GM13977 (cell line): ENCODE measurements at places on chromosomes 12 and 14.

DNA sequence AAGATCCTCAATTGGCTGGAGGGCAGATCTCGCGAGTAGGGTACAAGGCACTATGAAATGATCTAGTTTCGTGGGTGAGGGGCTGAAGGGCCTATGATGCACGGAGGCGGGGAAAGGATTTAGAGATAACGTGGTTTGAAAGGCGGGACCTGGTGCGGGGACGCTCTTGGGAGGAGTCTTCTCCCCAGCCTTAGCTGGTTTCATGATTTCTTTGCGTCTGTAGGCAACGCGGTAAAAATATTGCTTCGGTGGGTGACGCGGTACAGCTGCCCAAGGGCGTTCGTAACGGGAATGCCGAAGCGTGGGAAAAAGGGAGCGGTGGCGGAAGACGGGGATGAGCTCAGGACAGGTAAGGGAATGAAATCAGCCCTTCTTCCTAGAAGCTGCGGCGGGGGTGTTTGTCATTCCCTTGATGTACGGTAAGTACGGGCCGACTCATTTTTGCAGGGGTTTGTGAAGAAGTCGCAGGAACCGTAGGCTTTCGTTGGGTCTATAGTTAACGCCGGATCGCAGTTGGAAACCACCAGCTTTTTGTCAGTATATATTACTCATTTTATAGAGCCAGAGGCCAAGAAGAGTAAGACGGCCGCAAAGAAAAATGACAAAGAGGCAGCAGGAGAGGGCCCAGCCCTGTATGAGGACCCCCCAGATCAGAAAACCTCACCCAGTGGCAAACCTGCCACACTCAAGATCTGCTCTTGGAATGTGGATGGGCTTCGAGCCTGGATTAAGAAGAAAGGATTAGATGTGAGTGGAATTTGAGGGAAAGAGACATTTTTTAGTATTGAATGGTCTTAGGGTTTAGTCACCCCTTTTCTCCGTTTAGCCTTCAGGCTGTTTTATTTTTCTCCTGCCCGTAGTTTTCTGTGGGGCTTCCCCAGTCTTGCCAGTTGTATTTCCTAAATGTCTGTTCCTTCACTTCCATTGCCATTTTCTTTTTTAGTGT is 602 bp downstream of the APEX1 start:
- DNase-seq = peak; percentile 68

GRCh38 chr12:49687941-49688340 is 19.3 kb downstream of the FMNL3 start:
- DNase-seq = no peak

- no peak for DNase-seq
These were observed 17.2 kb downstream of the NAV3 start for GRCh38 chr12:77847680-77848431.

DNA sequence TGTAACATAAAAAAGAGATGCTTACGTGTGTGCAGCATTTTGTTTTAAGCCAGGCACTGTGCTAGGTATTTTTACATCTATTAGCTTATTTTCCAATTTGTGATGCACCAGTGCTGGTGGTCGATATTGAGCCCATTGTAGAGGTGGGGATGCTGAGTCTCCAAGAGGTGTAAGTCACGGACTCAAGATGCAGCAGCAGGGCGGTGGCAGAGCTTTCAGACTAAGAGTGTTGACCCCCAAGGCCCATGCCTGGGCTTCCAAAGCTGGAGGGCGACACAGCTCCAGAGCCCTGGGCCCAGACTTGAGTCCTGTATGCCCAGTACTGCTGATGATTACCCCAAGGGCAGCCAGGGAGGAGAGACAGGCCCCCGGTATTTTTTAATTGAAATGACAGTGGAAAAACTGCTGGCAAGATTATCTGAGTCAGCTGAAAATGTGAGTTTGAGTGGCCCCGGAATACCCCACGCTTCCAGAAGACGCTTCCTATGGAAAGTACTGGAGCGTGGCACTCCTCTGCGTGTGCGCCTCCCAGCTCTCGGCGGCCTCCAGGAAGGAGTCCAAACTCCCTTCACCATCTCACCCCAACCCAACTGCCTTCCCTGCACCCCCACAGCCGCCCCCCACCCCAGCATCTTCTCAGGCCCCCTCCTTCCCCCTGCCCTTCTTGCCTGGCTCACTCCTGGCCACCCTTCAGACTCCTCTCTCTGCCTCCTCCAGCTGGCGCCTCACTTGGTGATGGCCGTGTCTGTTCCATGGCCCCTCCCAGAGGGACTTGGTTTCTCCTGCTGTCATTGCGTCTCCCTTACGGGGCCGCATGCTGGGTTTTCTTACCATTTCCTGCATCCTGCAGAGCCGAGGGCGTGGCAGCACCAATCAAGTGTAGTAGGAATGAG is 40.7 kb downstream of the ELK3 start:
- no peak for DNase-seq

GRCh38 chr14:21106498-21107282 is 5.8 kb downstream of the TMEM253 start:
- DNase-seq = peak; percentile 70

DNA sequence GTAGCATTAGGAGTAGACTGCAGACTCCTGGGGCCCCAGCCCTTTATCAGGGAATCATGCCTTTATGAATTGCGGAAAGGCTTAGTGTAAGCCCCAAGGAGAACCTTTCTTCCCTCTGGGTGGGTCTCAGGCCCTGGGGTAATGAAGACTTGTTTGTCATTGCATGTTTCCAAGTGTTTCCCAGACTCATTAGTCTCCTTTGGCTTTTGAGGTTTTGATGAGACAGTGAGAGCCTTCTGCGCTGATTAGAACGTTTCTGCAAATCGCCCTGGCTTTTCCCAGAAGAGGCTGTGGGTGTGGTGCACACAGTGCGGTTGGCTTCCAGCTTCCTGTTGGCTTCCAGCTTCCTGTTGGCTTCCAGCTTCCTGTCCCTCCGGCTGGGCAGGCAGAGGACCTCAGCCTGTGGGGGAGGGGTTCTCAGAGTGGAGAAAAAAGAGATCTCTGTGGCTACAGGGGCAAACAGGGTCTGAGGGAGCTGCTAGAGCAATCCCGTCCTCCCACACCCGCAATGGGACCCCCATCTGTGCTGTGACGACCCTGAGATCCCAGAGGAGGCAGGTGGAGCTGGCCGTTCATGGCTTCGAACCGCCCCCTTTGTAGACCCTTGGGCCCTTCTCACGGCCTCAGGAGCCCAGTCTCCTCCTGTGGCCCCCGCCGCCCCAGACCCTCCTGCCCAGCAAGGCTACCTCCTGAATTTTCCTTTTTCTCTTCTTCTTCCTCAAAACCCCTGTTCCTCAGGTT is 42.1 kb downstream of the GPR68 start:
- no peak for DNase-seq

GRCh38 chr14:33674927-33675326 is 275.9 kb downstream of the EGLN3 start:
- DNase-seq = no peak

DNA sequence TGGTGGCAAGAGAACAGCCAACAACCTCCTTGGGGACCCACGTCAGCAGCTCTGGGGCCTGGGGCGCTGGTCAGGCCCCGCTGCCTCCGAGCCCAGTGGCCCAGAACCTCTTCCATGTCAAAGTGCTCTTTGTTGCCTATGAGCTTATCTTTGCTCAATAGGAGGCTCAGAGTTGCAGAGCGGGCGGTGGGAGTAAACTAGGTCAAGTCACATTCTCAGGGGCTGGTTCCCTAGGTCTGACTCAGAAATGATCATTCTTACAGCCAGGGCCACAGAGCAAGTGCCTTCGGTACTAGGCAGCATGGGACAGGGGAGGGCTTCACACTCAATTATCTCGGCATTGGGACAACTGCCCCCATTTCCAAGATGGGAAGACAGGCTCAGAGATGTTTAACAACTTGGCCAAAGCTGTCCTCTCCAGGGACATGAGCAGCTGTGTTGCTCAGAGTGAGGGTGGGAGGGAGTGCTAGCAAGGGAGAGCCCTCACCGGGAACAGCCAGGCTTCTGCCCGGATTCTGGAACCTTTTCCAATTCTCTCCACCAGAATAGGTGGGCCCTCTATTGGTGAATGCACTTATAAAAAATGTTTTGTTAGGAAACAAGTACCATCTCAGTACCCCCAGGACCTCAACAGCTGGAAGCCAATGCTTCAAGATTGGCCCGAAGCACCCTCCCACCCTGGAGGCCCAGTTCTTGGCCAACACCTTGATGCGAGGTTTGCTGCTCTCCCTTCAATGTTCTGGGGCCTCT is 11.9 kb downstream of the SLC25A29 start:
- peak; percentile 65 for DNase-seq

DNA sequence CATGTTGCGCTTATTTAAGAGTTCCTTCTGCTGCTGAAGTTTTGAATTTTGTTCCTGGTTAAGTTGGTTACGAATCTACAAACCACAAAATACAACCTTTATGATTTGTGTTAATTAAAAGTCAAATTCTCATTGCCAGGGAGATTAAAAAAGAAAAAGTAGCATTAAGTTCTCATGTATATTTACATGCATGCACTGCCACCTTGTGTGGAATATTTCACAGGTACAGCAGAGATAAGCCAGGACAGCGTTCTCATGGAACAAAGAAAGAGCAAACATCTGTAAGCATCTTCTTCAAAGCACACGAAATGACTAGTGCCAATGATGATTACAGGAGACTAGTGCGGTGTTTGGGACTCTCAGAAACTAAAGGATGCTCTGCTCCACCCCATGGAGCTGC is 34.2 kb downstream of the ZFYVE21 start:
- DNase-seq = no peak

DNA sequence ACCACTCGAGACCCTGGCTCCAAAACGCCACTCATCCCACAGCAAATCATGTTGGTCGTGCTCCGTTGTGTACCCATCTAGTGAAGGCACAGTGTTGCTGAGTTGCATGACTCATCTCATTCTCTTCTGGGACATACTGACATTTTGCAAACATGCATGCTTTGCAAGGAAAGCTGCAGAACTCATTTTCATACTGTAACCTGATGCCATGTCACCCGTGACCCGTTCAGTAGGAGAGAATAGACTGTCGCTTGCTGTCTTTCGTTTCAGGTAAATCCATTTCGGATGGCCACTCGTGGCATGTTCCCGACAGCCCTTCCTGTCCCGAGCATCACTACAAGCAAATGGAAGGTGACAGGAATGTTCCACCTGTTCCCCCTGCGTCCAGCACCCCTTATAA is 78.2 kb downstream of the ESR2 start:
- DNase-seq = no peak

DNA sequence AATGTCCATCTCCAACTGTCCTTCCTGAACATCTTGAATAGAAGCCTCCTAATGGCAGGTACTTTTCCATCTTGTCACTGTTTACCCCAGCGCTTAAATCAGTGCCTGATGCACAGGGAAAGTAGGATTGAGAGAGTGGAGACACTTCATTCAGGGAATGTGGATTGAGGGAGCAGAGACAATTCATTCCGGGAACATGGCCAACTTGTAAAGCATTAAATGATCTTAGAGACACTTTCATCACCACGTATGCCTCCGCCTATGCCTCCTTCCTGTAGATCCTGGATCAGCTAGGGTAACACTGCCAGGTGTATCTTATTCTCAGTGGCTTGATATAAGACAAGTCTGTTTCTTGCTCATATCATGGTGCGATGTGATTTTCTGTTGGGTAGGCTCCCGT is 67.6 kb upstream of the CSRP2 start:
- DNase-seq = no peak

DNA sequence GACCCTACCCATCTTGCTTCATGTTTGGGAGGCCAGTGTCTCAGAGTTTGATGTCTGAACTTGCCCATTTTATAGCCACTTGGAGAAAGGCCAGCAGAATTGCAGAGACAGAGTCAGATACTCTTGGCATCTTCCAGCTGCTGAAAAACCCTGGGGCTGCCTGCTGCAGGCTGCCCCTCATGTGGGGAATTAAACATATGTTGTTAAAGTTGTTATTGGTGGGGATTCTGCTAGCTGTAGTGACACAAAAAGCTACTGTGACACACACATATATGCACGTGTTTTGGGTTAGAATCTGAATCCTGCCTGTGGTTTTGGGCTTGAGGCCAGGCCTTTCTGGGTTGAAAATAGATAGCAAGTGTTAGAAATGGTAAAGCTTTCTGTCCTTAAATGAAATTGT is 1288.4 kb downstream of the AACS start:
- DNase-seq = no peak

DNA sequence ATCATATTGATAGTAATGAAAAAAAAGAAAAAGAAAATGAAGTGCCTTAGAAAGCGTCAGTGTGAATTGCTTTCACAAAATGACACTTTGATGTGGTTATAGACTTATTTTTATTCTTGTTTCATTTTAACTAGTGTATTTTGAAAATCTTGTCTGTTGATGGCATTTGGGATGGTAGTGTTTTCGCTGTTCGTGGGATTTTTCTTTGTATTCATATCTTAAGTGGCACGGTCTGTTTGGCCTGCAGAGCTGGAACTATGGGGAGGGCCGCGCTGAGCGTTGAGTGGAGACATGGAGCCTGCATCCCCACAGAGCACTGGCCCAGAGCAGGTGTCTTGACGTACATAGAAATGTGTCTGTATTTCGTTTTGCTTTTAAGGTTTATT is 61.6 kb downstream of the WDR20 start:
- DNase-seq = peak; percentile 48

DNA sequence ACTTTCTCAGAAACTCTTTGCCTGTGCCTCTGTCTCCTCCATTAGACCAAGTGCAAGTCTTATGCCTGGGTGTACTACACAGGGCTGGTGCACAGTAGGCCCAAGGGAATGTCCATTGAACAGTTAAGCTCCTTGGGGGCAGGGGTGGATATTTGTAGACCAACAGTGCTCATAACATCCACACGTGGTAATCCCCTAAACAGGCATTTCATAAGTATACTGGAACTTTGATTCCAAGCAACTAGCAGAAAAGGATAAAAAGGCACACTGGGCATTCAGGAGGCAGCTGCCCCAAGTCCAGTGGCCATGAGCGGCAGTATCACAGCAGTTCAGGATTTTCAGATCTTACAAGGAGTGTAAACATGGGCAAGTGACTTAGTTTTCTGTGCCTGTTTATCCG is 16.8 kb downstream of the NUAK1 start:
- DNase-seq = no peak

DNA sequence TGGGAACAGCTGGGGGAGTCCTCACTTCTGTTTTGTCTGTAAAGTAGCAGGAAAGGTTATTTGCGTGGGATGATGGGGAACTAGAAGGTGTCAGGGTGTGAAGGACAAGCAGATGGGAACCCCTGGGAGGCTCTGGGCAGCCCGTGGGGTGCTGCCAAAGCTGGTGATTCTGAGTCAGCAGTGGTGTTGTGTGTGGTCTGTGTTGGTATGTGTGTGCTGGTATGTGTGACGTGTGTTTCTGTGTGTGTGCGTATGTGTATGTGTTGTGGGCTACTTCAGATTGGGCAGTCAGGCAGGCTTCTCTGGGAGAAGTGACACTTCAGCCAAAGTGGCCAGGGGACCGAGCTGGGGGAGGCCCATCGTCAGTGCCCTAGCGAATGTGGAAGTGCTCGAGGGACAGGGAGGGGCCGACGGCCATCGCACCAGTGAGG is 15.3 kb upstream of the BDKRB2 start:
- no peak for DNase-seq

GRCh38 chr14:76639606-76640229 is 121.5 kb upstream of the VASH1 start:
- no peak for DNase-seq

DNA sequence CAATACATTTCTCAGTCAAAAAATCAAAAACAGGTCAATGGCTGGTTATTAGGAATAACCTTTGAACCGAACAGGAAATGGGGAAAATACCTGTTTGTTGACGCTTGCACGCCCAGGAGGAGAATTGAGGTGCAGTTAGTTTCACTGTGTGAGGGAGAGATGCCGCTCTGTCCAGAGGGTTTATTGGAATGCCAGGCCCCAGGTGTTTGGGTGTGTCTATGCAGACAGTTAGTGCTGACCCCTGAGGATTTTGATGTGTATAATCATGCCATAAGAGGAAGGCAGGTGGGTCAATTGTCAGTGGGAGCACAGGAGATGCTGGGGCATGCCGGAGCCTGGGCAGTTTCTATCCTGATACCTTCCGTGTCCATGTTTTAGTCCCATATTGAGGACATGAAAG is 100.8 kb upstream of the DIO3 start:
- no peak for DNase-seq
